Aorta (tissue), 5 donors: ENCODE measurements at places on chromosomes 1 and 21.
A peak's percentile ranks its signal among the peaks of the same experiment; 100 is the strongest.

DNA sequence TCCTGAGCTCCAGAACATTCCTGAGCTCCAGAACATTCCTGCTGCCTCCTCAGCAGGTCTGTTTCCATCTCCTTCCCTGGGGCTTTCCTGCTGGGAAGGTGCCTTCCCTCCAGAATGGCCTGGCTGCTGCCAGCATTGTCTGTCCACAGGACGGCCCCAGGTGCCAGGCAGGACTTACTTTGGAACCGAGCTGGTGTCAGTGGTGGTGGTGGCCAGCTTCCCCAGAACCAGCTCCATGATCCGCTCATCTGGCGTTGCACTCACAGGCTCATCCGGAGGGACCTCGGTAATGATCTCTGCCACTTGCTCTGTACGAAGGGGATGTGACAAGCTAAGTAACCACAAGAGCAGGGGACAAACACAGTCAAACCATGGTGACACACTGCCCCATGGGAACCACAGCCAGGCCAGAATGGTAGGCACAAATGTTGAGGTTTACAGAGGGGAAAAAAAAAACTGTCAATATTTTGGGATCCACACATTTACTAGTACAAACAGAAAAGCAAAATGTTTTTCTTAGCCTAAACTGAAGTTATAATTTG is 41.3 kb downstream of the PRDM15 start:
- DNase-seq = no peak

DNA sequence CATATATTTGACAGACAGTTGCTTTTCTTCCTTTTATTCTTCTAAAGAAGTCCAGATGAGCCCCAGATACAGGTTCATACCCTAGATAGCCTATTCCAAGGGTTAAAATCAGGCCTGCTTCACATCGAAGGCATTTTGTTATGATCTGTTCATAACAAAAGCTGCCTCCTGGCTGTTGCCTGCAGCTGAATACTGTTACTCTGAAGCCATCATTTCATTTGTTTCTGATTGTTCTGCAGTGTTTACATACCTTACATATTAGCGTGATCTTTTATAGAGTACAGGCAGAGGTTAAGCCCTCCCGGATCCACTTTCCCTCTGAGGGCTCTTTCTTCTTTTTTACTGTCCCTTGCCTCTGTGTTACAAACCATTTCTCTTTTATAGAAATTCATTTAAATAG is 219.0 kb upstream of the HOOK1 start:
- DNase-seq = no peak

- peak; percentile 57 for DNase-seq
Measured at GRCh38 chr1:46173361-46173856, 1.5 kb upstream of the TSPAN1 start.

DNA sequence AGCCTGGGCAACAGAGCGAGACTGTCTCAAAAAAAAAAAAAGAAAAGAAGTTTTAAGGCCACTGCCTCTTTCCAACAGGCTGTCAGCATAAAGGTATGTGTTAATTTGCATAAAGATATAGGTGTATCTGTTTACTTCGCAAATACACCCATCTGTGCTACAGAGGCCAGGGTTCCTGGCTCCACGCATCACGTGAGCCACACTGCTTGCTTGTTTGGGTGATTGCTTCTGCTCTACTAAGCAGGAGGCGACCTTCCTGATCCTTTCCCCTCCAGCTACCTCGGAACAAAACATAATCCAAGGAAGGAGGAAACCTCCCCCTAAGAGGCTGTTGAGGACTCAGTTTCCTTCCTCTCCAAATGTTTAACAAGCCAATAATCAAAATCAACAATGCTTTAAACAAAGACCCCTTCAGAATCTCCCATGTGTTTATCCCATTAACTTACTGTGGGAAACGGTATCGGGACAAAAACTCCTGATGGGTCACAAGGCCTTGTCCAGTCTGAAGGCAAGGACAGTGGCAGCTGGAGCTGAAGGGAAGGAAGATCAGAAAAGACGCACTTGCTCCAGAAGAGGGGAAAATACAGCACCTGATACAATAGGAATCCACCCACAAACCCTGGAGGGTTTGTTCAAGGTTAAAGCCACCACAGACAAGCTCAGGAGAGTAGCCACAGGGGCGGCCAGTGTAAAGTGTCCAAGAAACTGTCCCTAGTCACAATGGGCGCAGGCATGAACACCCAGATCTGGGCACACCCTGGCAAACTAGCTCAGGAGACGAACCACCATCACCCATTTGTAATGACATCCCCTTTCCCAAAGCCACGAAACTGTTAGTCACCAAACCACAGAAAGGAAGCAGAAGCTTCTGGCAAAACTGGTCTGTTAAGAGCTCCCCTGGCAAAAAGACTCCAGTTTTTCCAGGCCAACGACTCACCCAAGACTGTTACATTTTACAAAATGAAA is 17.2 kb downstream of the CTNNBIP1 start:
- peak; percentile 41 for DNase-seq

GRCh38 chr1:25813734-25814471 is 5.9 kb upstream of the MTFR1L start:
- no peak for DNase-seq

DNA sequence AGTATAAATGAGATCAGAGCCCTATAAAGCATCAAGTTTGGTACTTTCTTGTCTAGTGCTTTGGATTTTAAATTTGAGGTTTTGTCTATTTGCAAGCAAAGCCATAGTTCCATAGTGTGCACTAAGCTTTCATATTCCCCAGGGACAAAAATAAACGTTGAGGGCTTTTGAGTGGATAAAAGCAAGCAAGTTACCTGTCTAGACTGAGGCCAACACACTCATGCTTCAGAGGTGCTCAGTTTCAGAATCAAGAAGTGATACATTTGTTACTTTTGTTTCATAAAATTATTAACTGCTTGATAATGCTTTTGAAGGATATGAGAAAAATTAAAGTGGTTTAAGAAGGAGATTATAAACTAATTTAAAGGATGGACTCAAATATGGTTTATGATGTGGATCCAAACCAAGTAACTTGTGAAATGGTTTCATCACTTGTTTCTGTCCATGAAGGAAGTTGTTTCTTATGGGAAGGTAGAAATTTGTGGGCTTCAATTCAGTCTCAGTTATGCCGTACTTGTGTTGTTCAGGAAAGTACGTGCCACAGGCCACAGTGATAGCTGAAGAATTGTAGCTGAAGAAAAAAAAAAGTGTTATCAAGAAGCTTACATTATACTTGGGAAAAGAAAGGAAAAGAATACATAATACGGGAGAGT is 71.2 kb downstream of the CHRM3 start:
- no peak for DNase-seq

DNA sequence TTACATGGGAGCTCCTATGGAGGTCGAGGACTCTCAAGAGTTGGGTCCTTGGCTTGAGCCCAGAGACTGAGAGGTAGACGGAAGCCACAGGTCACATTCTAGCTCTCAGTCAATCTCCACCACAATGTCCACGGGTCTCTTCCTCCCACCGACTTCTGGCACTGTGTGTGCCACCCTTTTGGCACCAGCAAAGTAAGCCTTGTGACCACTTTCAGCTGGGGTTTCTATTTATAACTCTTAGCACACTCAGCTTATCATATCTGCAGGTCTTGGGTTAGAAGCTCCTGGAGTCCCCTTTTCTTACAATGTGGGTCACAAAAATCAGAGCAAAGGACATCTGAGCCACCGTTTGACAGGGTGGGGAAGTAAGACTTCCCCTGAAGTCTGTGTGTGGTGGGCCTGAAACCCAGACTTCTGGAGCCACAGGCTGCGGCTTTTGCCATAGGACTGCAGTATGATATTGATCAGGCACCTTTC is 28.3 kb downstream of the NCMAP start:
- DNase-seq = no peak

DNA sequence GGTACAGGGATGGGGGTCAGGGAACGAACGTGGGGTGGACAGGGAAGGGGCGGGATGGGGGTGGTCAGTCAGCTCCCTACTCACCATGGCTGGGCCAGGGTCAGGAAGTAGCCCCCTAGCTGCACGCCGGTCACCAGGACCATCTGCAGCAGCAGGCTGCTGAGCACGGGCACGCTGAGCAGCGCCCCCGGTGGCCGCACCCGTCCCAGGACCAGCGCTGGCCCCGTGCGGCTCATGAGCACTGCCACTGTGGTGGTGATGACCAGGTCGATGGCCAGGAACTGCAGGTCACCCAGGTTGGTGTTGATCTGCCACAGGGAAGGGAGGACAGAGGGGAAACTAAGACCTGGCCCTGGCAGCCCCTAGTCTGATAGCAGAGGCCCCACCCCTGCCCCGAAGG is 6.5 kb upstream of the MFAP2 start:
- no peak for DNase-seq

GRCh38 chr1:27664291-27664690 is 7.7 kb downstream of the IFI6 start:
- DNase-seq = no peak

GRCh38 chr1:214541206-214541605 is 10.2 kb downstream of the PTPN14 start:
- no peak for DNase-seq

GRCh38 chr1:3336641-3337630 is 117.5 kb upstream of the ARHGEF16 start:
- no peak for DNase-seq

DNA sequence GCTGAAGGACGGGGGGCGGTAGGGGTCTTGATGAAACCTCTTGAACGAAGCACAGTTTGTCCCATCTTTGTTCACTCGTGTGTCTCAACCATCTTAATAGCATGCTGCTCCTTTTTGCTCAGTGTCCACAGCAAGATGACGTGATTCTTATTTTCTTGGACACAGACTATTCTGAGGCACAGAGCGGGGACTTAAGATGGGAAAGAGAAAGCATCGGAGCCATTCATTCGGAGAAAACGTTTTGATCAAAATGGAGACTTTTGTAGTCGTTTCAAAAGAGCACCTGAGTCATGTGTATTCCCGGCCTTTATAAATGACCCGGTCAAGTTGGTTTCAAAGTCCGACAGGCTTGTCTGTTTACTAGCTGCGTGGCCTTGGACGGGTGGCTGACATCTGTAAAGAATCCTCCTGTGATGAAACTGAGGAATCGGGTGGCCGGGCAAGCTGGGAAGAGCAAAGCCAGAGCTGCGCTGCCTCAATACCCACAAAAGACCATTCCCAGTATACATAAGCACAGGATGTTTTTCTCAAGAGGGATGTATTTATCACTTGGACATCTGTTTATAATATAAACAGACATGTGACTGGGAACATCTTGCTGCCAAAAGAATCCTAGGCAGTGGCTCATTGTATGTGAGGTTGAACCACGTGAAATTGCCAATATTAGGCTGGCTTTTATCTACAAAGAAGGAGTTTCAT is 18.5 kb downstream of the ETS2 start:
- DNase-seq = no peak

- DNase-seq = no peak
Measured at GRCh38 chr1:7265771-7266371, 480.6 kb downstream of the CAMTA1 start.

GRCh38 chr1:74712881-74713280 is 20.0 kb downstream of the CRYZ start:
- DNase-seq = no peak
